ENCODE measurements at places on chromosomes 6 and 20.

DNA sequence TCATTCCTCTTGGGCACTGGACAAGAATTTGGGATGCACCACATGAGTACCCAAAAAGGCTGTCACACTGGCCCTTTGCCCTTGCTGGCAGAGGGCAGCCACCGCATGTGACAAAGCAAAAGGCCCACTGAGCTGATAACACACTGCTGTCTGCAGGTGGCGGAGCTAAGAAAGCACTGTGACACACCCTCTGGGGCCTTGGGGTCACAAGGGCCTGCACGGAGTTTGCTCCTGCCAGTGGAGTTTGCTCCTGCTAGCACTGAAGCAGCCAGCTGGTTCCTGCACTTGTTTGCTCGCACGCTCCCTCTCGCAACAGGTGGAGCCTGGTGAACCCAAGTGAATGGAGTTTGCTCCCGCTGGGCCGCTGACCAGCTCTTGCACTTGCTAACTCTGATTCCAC, 132.6 kb downstream of the LCA5 start:
- H3K4me3 ChIP-seq, result no peak overlapping the region
- DNase-seq, result no peak
- no peaks in the 10 kb centered on the region for H3K4me1 ChIP-seq
- H3K27ac ChIP-seq, result no peak overlapping the region

GRCh38 chr6:155765275-155766194, 309.9 kb upstream of the NOX3 start:
- no peaks in the 10 kb centered on the region for H3K4me1 ChIP-seq
- H3K36me3 ChIP-seq, result no peaks in the 10 kb centered on the region
- H3K27me3 ChIP-seq, result no peaks in the 10 kb centered on the region
- H3K4me3 ChIP-seq, result no peak overlapping the region

DNA sequence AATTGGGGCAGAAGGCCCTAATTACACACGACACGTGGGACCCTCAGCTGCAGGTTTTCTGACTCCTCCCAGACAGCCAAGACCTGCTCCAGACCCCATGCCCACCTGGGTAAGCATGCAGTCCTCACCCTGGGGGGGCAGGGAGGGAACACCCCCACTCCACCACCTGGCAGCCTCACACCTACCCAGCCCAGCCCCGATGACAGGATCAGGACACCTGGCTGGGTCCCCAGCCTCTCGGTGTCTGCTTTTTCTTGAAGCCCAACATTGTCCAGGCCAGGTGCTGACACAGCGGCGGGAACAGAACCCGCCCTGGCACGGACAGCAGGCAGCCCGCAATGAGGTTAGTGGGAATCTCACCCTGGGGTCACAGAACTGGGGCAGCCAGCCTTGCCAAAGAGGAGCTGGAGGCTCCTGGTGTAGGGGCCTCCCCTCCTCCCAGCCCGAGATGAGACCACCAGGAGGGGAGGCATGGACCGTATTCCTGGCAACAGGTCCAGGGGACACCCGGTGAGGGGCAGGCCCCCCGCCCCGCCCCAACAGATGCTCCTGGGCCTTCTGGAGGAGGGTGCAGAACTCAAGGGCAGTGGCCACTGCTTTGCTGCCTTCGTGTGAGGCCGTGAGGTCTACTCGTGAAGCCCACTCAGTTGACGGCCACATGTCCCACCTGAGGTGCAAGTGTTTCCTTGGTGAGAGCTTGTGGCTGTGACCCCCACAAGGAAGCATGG, 103.8 kb downstream of the DLL1 start:
- no peak overlapping the region for H3K27ac ChIP-seq
- H3K27me3 ChIP-seq, result no peaks in the 10 kb centered on the region
- DNase-seq, result no peak
- H3K4me3 ChIP-seq, result no peak overlapping the region

DNA sequence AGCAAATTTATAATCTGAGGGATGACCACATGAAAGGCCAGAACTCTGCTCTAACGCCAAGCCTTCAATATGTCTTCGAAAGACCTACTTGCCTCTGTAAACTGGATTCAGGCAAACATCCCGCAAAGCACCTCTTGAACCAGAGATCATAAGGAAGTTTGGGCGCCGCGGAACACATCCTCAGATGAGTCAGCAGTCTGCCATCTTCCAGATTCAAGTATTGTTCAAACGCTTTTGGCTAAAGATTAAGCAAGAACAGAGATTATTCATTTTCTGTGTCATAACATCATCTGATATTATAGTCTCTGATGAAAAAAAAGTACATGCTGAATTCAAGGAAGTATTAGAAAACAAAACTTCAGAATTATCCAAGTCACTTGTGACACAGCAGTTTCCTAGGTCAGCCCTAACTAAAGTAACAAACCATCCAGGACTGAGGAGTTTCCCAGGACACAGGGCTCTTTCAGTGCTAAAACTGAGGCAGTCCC, 20.8 kb downstream of the TBC1D7 start:
- H3K36me3 ChIP-seq, result peaks cover 19% of the 10 kb centered on the region
- no peak for DNase-seq
- H3K27me3 ChIP-seq, result no peaks in the 10 kb centered on the region
- H3K27ac ChIP-seq, result no peak overlapping the region

GRCh38 chr6:106685833-106686232, 56.5 kb downstream of the QRSL1 start:
- H3K27me3 ChIP-seq, result no peaks in the 10 kb centered on the region
- H3K27ac ChIP-seq, result no peak overlapping the region
- DNase-seq, result no peak
- H3K4me1 ChIP-seq, result no peaks in the 10 kb centered on the region
- no peaks in the 10 kb centered on the region for H3K36me3 ChIP-seq
- H3K4me3 ChIP-seq, result no peak overlapping the region

DNA sequence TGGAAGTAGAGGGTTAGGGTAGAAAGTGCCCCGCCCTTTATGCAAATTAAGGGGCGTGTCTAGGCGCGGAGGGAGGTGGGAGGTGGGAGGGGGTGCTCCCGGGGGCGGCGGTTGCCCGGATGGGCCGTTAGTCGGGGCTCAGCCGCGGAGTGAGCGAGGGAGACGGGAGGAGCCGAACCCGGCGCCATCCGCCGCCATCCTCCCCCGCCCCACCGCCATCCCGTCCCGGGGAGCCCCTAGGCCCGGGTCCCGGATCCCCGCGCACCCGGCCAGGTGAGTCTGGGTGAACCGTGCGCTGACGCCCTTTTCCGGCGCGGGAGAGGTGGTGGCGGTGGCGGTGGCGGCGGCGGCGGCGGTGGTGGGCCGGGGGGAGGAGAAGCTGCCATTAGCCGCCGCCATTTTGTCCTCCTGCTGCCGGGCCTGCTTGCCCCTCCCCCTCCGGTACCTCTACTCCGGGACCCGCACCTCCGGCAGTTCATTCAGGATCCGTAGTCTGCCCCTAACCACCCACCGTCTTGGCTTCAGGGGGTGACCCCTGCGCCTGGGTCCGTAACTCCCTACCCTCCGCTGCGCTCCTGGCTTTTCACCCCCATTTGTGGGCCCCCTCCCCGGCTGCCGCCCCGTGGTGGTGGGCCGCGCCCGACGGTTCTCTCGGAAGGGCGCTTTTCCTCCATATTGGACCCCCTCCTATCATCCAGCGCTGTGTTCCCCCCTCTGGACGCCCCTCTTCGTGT, at the start of gene PRRC2A:
PRRC2A (plus strand) TSS at position 130 of the 734 bp plus-strand sequence. CDS start 2,075 bp downstream, outside the sequence.
- peaks cover 27% of the 10 kb centered on the region for H3K4me1 ChIP-seq
- H3K36me3 ChIP-seq, result peaks cover 29% of the 10 kb centered on the region
- H3K27ac ChIP-seq, result peak within 1 kb of the TSS; percentile 99
- DNase-seq, result peak; percentile 85
- H3K4me3 ChIP-seq, result peak within 1 kb of the TSS; percentile 83

GRCh38 chr20:20075032-20075431, 22.7 kb downstream of the CFAP61 start:
- no peak overlapping the region for H3K4me3 ChIP-seq
- H3K27ac ChIP-seq, result no peak overlapping the region
- H3K27me3 ChIP-seq, result no peaks in the 10 kb centered on the region
- no peaks in the 10 kb centered on the region for H3K4me1 ChIP-seq
- DNase-seq, result no peak

DNA sequence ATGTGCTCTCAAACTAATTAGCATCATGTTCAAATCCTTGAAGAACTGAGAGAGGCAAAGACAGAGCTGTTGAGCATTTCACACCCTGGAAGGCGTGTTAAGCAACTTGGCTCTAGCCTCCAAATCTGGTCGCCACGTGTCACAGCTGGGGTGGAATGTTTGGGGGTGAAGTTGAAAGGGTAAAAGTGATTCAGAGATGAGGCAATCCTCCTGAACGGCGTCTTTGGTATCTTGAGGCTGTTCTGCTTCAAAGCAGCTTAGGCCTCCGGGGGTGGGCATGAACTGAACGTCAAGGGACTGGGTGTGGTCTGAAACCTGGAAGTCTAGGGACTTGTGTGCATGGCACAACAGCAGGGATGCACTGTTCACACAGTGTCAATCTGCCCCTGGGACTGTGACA, 62.3 kb downstream of the TRAM2 start:
- no peak overlapping the region for H3K4me3 ChIP-seq
- no peak for DNase-seq
- H3K27me3 ChIP-seq, result no peaks in the 10 kb centered on the region

DNA sequence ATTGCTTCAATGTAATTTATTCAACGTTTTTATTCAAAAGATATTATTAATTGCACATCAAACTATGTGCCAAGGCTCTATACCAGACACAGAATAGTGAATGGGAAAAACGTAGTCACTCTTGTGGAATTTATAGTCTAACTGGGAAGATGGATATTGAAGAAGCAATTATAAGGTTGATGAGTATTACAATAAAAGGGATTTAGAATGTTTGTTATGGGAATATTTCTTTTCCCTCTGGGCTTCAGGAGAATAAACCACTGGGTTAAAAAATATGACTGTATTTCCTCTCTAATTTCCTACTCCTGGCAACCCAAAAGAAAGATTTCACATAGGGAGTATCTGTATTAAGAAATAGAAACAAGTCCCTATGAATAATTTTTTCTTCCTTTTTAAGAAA, 25.1 kb upstream of the UTRN start:
- no peak overlapping the region for H3K27ac ChIP-seq
- DNase-seq, result no peak
- H3K36me3 ChIP-seq, result no peaks in the 10 kb centered on the region
- no peaks in the 10 kb centered on the region for H3K4me1 ChIP-seq
- no peak overlapping the region for H3K4me3 ChIP-seq

GRCh38 chr6:26217714-26218075, 130.5 kb downstream of the HFE start:
- peak overlapping the region; percentile 85 for H3K4me3 ChIP-seq
- DNase-seq, result no peak
- H3K36me3 ChIP-seq, result no peaks in the 10 kb centered on the region
- no peaks in the 10 kb centered on the region for H3K27me3 ChIP-seq
- H3K4me1 ChIP-seq, result peaks cover 30% of the 10 kb centered on the region
- peak overlapping the region; percentile 82 for H3K27ac ChIP-seq

Measured in CD4-positive, alpha-beta memory T cell (primary cell).